ENCODE measurements at places on chromosomes 5 and 9.

- DNase-seq, result peak; percentile 35
Observed at GRCh38 chr5:38752622-38753021, 93.2 kb upstream of the OSMR start.

GRCh38 chr9:24487250-24487861 is 58.3 kb downstream of the IZUMO3 start:
- no peak for DNase-seq

DNA sequence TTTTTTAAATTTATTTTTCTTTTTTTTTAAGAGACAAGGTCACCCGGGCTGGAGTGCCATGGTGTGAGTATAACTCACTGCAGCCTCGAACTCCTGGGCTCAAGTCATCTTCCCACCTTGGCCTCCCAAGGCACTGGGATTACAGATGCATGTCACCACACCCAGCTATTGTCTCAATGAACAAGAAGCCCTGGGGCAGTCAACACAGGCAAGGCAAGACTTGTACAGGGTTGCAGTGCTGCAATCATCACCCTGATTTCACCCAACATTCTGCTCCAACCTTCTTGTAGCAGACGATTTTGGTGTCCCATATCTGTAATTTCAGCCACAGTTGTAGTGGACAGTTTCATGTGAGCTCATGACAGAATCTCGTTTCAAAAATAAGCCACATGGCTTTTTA is 205.8 kb upstream of the KIF2A start:
- no peak for DNase-seq

DNA sequence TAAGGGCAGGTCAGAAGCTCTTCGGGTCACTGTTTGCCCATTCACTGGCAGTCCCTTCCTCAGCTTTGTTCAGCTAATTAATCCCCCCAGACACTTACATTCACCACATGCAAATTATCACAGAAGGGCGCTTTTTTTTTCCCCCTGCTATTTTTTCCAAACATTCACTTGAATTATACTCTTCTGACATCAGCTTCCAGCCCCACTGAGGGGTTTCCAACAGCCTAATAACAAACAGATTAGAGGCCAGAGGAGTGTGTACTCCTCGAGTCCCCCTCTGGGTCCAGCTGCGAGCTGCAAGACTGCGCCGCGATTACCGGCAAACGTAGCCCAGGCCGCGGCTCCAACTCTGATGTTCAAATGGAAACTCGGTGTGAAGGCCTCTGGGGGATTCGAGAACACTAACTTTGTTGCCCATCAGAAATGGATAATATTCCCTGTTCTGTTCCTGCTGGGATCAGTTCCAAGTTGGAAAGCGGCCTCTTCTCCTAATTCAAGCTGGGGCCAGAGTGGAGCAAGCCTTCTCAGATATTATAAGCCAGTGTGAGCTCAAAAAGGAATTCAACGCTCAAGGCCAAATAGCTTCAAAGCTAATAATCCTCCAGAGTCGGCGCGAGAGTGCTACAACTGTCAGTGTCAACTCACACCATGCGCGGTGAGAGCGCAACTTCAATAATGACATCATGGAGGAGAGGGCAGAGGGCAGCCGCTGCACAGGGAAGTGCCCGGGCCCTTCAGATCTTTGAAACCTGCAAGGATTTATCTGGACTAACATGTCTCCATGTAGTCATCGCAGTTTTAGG is 560.8 kb downstream of the BNC2 start:
- no peak for DNase-seq

GRCh38 chr9:114348906-114349482 is 19.3 kb downstream of the ORM2 start:
- DNase-seq, result peak; percentile 95

DNA sequence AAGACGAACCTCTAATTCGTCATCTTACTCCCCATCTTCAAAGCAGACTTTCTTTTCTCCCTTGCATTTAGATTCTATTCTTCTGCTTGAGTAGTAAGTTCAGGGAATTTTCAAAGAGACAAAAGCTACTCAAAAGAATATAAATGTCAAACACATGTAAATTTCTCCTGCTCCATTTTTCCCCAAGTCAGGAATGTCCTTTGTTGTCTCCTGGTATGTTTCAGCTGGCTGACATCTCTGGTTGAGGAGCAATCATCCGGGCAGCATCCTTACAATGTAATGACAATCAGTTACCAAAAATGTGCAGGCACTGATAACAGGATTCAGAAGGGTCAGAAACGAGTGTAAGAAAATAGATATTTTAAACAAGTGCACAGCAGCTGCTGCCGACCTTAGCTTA is 47.6 kb upstream of the PPP1R2B start:
- no peak for DNase-seq

DNA sequence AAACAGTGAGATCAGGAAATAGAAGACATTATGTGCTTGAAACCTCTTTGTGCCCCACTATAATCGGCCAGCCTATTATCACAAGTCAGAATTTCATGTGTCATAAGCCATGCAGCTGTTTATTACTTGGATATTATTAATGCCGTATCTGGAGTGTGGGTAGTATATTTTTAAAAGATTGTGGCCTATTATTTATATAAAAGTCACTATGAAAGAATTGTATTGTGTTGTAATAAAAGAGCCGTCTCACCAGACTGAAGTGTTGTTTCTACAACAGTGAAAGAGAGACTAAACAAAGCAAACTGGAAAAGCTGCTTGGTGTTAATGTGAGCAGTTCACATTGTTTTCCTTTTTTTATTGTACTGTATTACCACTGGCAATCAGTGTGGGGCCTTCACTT is 449.1 kb downstream of the PSAT1 start:
- DNase-seq, result no peak
